WTC11 (cell line): ENCODE measurements at places on chromosomes 3 and 15.

DNA sequence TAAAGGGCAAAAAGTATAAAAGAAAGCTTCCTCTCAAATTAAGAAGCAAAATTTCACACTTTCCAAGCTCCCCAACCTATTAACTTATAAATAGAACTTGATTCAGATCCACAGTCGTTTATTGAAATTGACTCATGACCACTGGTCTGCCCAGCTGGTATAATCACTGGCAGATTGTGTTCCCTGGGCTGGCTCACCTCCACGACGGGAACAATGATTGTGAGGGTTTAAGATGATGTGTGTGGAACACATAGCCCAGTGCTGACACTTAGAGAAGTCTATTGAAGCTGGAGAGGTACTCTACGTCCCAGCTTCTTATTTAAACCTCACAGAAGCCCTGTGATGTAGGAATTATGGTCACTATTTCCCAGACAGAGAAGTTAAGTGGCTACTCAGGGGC, 90.4 kb downstream of the MB21D2 start:
- no peak for DNase-seq

DNA sequence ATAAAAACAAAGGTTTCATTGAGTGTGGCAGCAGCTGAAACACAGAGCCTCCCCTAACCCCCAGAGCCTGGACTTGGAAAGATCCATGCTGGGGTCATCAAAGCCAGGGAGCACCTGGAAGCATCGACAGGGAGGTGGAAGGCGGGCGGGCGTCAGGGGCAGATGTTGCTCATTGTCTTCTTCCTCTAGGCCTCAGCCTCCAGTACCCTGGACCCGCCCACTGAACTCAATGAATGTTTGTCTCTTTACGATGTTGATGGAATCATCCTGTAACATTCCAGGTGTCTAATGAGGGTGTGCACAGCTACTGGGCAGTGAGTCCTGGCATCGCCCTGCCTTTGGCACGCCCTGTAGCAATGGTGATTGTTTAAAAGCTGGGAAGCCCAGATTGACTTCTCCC, 9.8 kb downstream of the GP5 start:
- DNase-seq, result no peak

GRCh38 chr3:141505166-141505565, 18.3 kb downstream of the RASA2 start:
- no peak for DNase-seq

DNA sequence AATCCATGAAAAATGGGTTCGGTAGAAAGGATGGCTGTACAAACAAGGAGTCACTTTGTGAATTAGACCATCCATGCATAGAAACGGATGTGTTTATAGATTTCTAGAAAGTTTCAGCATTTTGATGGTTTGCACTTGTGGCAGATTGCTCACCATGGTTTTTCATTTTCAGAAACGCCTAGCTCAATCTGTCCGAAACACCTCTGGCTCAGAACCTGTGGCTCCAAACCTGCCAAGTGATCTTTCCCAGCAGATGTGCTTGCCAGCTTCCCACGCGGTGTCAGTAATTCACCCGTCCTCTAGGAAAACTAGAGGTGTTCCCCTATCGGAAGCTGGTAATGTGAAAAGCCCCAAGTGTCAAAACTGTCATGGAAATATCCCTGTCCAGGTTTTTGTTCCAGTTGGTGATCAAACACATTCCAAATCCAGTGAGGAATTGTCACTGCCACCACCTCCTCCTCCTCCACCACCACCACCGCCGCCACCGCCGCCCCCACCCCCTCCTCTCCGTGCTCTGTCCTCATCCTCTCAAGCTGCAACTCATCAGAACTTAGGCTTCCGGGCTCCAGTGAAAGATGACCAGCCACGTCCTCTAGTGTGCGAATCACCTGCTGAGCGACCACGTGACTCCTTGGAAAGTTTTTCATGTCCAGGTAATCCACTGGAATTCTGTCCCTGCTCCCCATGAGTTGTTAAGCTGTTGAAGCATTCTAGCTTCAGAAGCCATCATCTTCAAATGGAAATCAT, 21.2 kb downstream of the WHAMM start:
- no peak for DNase-seq

GRCh38 chr3:70771426-70772147, 459.1 kb upstream of the MDFIC2 start:
- no peak for DNase-seq

- DNase-seq, result no peak
Observed at GRCh38 chr3:42035816-42036482, 55.2 kb upstream of the TRAK1 start.

DNA sequence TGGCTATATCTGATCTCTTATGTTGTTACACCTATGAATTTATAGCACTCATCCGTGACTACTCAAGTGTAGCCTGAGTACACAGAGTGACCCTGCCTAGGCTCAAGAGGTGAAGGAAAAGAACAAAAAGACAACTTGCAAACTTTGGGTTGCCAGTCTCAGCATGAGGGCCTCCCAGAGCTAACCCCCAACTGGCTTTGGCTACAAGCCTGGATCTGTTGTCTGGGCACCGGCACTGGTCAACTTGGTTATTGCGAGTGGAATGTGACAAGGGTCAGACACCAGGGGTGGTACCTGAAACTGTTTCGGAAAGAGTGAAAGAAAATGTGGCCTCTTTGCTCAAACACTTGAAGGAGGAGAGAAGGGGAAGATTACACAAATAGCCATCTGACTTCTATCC, 49.5 kb upstream of the BCL6 start:
- no peak for DNase-seq

GRCh38 chr3:125024817-125025216, 31.0 kb downstream of the HEG1 start:
- DNase-seq, result no peak
